Upper lobe of right lung (tissue), 1 donor: ENCODE measurements at places on chromosomes 3 and 15.
A peak's percentile ranks its signal among the peaks of the same experiment; 100 is the strongest.

- H3K27ac ChIP-seq, result no peak overlapping the region
- no peaks in the 10 kb centered on the region for H3K27me3 ChIP-seq
- DNase-seq, result no peak
- no peaks in the 10 kb centered on the region for H3K4me1 ChIP-seq
Observed at GRCh38 chr3:67433109-67433508, 221.3 kb downstream of the SUCLG2 start.

DNA sequence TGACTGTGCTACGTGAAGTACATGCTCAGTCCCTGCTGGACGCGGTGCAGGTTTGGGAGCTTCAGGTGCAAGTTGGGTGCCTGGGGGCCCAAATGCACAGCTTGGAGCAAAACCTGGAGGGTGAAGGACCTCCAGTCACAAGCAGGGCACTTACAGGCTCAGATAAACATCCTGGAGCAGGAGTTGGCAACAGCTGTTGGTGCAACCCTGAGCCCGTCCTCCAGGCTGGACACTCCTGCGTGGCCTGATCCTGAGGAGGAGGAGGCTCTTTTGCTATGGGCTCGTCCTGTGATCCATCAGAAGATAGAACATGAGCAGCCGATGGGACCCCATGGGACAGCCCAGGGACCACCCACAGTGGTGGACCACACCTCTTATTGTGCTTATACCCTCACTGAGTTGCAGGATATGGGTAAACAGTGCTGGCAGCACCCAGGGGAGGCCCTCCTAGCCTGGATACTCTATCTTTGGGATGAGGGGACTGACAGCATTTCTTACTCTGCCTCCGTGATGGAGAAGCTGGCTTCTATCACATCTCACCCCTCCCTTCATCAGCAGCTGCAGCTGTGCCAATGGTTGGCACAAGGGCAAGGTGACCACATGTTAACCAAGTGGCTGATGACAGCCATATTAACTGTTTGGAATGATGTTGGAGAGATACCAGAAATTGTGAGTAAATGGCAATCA, 301.6 kb downstream of the ZPLD1 start:
- H3K27me3 ChIP-seq, result no peaks in the 10 kb centered on the region
- no peak overlapping the region for H3K27ac ChIP-seq
- H3K4me3 ChIP-seq, result no peak overlapping the region
- peaks cover 3% of the 10 kb centered on the region for H3K4me1 ChIP-seq
- H3K36me3 ChIP-seq, result no peaks in the 10 kb centered on the region

DNA sequence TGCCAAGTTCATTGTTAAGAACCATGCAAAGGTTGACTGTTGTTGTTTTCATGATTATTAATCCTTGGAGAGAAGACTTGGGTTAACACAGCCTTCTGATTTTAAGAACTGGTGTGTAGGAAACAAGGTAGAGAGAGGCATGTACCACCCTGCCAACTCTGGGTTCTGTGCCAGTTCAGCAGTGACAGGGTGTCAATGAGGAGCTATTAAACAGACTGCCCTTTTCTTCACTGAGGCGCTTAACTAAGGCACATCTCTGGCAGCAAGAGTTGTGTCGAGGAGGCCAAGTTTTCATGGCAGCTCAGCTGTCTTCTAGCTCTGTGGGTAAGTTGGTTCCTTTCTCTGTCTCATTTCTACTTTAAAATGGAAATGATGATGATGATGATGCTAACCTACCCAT, 117.6 kb downstream of the FEZF2 start:
- peaks cover 8% of the 10 kb centered on the region for H3K36me3 ChIP-seq
- H3K4me3 ChIP-seq, result no peak overlapping the region
- H3K4me1 ChIP-seq, result peaks cover 10% of the 10 kb centered on the region
- no peak overlapping the region for H3K27ac ChIP-seq

- H3K36me3 ChIP-seq, result no peaks in the 10 kb centered on the region
- no peak overlapping the region for H3K4me3 ChIP-seq
- DNase-seq, result no peak
- no peaks in the 10 kb centered on the region for H3K4me1 ChIP-seq
- H3K27ac ChIP-seq, result no peak overlapping the region
- no peaks in the 10 kb centered on the region for H3K27me3 ChIP-seq
Observed at GRCh38 chr3:32551087-32551486, 19.6 kb downstream of the DYNC1LI1 start.

GRCh38 chr3:94256888-94257813, 194.3 kb downstream of the NSUN3 start:
- no peaks in the 10 kb centered on the region for H3K36me3 ChIP-seq
- H3K27me3 ChIP-seq, result no peaks in the 10 kb centered on the region
- H3K4me3 ChIP-seq, result no peak overlapping the region

GRCh38 chr15:87572381-87572910, 684.1 kb downstream of the NTRK3 start:
- H3K27me3 ChIP-seq, result no peaks in the 10 kb centered on the region
- DNase-seq, result no peak
- H3K4me1 ChIP-seq, result no peaks in the 10 kb centered on the region
- H3K36me3 ChIP-seq, result no peaks in the 10 kb centered on the region

- H3K36me3 ChIP-seq, result no peaks in the 10 kb centered on the region
- no peak overlapping the region for H3K27ac ChIP-seq
- DNase-seq, result no peak
- H3K4me3 ChIP-seq, result no peak overlapping the region
Observed at GRCh38 chr3:187642861-187643260, 27.3 kb downstream of the SST start.

DNA sequence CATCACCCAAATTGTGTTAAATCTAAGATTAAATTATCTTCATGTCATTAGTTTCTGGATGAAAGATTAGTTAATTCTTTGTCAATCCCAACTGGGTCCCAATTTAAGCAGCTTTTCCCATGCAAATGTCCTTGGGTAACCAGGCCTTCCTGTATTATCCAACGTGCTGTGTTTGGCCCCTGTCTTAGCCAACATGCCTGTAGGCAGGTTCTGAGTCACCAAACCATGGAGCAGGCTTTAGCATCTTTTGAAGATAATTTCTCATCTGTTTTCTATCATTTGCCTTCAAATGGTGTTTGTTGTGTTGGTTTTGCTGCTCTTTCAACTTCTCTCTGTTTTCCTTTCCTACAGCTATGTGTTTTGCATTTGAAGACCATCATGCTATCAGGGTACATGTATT, 216.2 kb downstream of the ITPR1 start:
- H3K27ac ChIP-seq, result no peak overlapping the region
- no peak overlapping the region for H3K4me3 ChIP-seq
- peaks cover 15% of the 10 kb centered on the region for H3K4me1 ChIP-seq
- H3K27me3 ChIP-seq, result no peaks in the 10 kb centered on the region
- no peak for DNase-seq
- H3K36me3 ChIP-seq, result peaks cover 60% of the 10 kb centered on the region

GRCh38 chr3:127095774-127096173, 97.2 kb upstream of the PRR23E start:
- H3K27ac ChIP-seq, result no peak overlapping the region
- H3K27me3 ChIP-seq, result no peaks in the 10 kb centered on the region
- DNase-seq, result no peak
- no peak overlapping the region for H3K4me3 ChIP-seq
- no peaks in the 10 kb centered on the region for H3K4me1 ChIP-seq
- no peaks in the 10 kb centered on the region for H3K36me3 ChIP-seq

DNA sequence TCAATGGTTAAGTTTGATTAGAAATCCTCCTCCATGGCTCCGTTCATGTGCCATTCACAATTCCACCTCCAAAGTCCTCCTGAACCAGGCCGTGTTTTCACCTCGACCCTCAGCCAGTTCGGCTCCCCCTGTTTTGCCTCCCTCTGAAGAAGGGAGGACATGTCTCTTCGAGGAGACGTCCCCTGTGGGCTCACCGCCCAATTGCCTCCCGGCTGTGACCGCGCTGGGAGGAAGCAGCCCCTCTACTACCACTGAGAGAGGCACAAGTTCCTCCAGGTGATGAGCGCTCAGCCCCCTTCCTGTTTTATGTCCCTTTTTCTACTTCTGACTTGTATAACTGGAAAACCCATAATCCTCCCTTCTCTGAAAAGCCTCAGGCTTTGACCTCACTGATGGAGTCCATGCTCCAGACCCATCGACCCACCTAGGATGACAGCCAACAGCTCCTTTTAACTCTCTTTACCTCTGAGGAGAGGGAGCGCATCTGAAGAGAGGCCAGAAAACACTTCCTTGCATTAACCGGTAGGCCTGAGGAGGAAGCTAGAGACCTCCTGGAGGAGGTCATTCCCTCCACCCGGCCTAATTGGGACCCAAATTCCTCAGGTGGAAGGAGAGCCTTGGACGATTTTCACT, 4.7 kb downstream of the DET1 start:
- no peaks in the 10 kb centered on the region for H3K36me3 ChIP-seq
- H3K4me1 ChIP-seq, result peaks cover 3% of the 10 kb centered on the region
- no peak for DNase-seq
- no peaks in the 10 kb centered on the region for H3K27me3 ChIP-seq
- no peak overlapping the region for H3K27ac ChIP-seq
- no peak overlapping the region for H3K4me3 ChIP-seq

DNA sequence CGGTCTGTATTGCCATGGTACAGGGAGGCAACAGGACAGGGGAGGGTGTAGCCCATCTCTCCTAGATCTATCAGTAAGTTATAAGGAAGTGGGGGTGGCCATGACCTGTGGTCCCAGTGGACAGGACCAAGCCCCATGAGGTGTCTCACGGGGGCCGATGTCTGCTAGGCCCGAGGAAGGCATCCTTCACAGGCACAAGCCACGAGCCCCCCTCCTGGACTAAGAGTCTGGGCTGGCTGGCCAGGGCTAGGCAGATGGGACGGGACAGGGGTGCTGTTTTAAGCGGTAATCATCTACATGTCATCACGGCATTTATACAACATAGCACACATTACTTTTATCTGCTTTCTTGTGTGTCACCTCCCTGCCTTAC, 2.6 kb upstream of the TBC1D2B start:
- no peaks in the 10 kb centered on the region for H3K27me3 ChIP-seq
- H3K36me3 ChIP-seq, result no peaks in the 10 kb centered on the region
- no peak overlapping the region for H3K4me3 ChIP-seq
- DNase-seq, result no peak

GRCh38 chr15:92904722-92905571, 4.8 kb downstream of the CHD2 start:
- no peak for DNase-seq
- H3K36me3 ChIP-seq, result peaks cover 7% of the 10 kb centered on the region
- H3K4me3 ChIP-seq, result peak overlapping the region; percentile 67
- H3K27me3 ChIP-seq, result no peaks in the 10 kb centered on the region

GRCh38 chr15:56965231-56966013, 47.0 kb downstream of the TCF12 start:
- no peaks in the 10 kb centered on the region for H3K36me3 ChIP-seq
- H3K27ac ChIP-seq, result no peak overlapping the region
- no peak overlapping the region for H3K4me3 ChIP-seq
- no peaks in the 10 kb centered on the region for H3K27me3 ChIP-seq
- no peak for DNase-seq

DNA sequence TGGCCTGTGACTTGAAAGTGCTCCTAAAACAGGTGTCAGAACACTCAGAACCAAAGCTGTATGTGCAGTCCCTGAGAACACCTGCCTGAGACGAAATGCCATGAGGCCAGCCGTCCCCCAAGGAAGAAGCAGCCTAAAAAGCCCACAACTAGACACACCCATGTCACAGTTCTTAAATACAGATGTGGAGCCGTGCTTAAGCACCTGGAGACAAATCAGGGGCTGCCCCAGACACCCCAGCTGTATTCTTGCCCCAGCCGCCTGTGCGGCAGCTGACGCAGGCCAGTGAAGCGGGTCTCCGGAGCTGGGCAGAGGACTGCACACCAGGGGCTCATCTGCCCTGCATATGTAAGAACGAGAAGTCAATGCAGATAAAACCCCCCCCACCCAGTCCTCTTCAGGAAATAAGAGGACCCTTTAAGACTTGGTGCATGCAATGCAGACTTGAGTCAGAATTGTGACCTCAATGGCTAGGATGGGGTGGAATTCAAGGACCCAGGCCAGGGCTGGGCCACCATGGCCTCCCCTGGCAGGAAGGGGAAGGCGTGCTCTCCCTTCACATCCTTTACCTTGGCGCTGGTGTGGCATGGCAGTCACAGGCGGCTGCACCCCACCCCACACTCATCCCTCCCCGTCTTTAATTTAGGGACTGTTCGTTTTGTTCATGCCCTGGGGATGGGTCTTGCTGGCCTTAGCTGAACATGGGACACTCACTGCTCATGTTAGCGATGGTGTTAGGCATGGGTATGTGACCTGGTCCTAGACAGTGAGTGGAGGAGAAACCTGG, 27.7 kb upstream of the PLXNA1 start:
- no peaks in the 10 kb centered on the region for H3K27me3 ChIP-seq
- DNase-seq, result peak; percentile 40
- H3K36me3 ChIP-seq, result no peaks in the 10 kb centered on the region
- H3K4me1 ChIP-seq, result no peaks in the 10 kb centered on the region

- H3K27ac ChIP-seq, result no peak overlapping the region
- no peaks in the 10 kb centered on the region for H3K36me3 ChIP-seq
- peaks cover 51% of the 10 kb centered on the region for H3K27me3 ChIP-seq
- DNase-seq, result no peak
- H3K4me1 ChIP-seq, result peaks cover 29% of the 10 kb centered on the region
Observed at GRCh38 chr15:41493902-41494189, 172 bp downstream of the ITPKA start.

- peaks cover 7% of the 10 kb centered on the region for H3K4me1 ChIP-seq
- DNase-seq, result no peak
- no peaks in the 10 kb centered on the region for H3K36me3 ChIP-seq
- H3K4me3 ChIP-seq, result no peak overlapping the region
- H3K27me3 ChIP-seq, result no peaks in the 10 kb centered on the region
Observed at GRCh38 chr3:121430664-121431215, 115.0 kb downstream of the POLQ start.
